Psoas muscle (tissue), 8 donors: ENCODE measurements at places on chromosomes 4 and X. TPM values are rescaled to one million over a fixed set of nuclear protein-coding genes. Genes with fewer than 3 reads are reported as not detected.

DNA sequence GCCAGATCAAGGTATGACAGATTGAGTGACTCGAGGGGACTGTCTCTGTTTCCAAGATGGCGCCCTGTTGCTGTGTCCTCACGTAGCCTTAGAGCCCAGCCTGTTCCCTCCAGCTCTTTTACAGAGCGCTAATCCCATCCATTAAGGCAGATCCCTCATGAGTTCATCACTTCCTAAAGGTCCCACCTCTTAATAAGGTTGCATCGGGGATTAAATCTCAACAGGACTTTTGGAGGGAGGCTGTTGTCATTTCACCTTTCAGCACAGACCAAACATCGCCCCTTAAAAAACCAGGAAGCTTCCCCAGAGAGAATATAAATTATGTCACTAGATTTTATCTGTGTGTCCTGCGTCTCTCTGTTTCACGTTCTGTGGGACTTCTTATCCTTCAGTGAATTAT lies 32.6 kb upstream of the DHRSX start:
- no peak for DNase-seq

DNA sequence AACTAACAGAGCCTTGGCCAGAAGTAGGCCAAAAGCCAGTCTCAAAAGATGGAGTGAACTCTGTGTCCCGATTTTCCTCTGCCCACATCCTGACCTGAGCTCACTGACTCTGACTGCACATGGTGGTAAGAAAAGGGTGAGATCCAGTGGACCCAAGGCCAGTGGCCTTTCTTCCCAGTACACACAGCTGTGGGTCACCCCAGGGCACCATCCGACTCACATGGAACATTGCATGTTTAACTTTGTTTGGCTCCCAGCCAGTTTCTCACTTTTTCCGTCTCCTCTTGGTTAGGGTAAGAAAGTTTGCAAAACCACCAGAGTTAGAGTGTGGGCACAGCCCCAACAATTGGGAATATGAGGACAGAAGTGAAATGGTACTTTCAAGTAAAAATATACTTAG lies 69.8 kb downstream of the GAB1 start:
- DNase-seq = peak; percentile 54

GRCh38 chrX:56503941-56504673 lies 59.3 kb upstream of the UBQLN2 start:
- DNase-seq = no peak

DNA sequence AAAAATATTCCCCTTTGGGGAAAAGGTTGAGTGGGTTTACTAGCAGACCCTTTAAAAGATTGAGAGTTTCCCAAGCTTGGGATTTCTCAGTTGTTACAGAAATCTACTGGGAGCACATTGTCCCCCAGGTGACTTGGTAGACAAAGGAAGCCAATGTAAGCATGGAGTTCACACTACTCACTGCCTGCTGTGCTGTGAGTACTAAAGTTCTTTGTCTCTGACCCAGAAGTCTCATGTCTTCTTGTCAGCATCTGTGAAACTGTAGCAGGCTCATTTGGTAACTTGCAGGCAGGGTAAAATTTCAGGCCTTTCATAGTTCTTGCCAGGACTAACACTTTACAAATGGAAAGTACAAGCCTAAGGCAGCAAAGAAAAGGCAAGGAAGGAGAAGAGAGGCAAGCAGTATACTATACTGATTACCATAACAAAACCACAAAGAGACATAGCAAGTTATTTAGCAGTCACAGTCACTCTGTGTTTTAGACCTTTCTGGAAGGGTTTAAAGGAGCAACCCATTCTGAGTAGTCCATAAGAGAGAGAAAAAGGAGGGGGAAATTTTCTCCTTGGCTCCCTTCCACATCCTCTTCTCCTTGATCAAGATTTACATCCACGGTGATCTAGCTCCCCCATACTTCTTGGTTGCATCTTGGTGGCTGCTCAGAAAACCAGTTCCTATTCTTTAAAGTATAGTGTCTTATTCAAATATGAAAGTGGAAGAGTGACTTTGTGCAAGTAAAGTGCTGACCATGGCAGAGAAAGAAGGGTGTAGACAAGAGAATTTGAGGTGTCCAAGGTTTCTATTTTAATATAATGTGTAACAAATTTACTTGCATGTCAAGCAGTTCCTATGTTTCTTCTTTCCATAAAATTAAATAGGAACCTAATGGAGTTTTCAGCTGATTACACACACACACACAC lies 160.0 kb upstream of the PDE5A start:
- no peak for DNase-seq

GRCh38 chrX:103782640-103783039 lies 6.0 kb downstream of the PLP1 start:
- DNase-seq = no peak

Gene PCDH7
- 0.06 TPM for polyA plus RNA-seq

GRCh38 chrX:21933077-21933476 lies 7.4 kb upstream of the SMS start:
- DNase-seq = no peak

GRCh38 chr4:189035654-189036053 lies 896.4 kb downstream of the TRIML1 start:
- DNase-seq = no peak

Gene RPA4
- 0.47 TPM for polyA plus RNA-seq

- DNase-seq = no peak
These were observed 16.0 kb upstream of the C4orf36 start for GRCh38 chr4:86908251-86908657.
